ENCODE measurements at places on chromosomes 12 and 14.

DNA sequence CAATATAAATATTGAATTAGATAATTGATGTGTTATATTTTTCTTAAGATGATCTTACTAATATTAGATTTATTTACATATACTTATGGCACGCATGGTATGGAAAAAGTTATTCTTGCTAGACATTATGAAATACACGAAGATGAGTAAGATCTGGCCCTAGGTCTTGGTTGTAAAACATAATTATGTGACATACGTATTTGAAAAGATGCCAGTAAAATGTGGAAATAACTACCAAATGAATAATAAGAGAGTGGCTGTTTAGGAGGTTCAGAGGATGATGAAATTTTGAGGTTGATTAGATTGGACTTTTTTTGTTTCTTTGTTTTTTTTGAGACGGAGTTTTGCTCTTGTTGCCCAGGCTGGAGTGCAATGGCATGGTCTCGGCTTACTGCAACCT lies 41.3 kb downstream of the FANCM start:
- no peak for DNase-seq

DNA sequence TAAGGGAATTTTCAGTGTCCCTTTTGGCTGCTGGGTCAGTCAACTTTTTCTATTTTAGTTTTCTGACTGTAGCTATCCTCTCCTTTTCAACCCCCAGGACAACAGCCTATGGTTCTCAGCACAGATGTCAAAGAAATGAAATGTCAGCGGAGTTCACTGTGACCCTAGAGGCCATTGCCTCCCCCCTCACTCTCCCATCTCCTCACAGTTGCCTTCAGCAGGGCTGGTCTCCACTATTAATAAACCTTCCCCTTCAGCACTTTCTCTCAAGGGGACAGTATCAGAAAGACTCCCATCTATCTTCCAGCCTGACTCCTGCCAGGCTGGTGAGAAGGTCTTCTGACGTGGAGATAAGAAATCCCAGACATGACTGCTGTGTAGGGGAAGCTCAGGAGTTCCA lies 137.1 kb upstream of the WSCD2 start:
- no peak for DNase-seq

DNA sequence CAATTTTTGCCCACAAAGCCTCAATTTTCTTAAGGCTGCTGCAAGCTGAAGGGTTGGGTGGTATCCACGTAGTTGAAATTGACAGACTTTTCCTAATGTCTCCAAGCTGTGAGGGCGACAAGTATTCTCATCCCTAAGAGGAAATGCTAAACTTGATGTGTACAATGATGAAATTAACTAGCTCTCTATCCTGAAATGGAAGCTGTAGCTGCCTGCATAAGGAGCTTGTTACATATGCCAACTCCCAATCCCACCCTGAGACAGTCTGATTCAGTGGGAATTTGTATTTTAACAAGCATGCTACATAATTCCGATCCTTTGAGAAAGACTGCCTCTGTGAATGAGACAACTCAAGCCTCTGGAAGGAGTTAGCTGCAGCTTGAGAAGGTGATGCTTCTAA lies 45.7 kb upstream of the MDM1 start:
- no peak for DNase-seq

- no peak for DNase-seq
Observed at GRCh38 chr12:53483225-53483978, 15.9 kb downstream of the MAP3K12 start.

All from NCI-H345 (cell line).